ENCODE measurements at places on chromosomes 5 and 9.

- no peak for DNase-seq
These were observed 180.7 kb upstream of the RAI14 start for GRCh38 chr5:34475249-34475966.

GRCh38 chr9:89442501-89442978 is 55.4 kb downstream of the SEMA4D start:
- DNase-seq = no peak

- DNase-seq = no peak
These were observed 9.4 kb downstream of the G3BP1 start for GRCh38 chr5:151781201-151781600.

GRCh38 chr5:99449786-99450185 is 521.0 kb upstream of the CHD1 start:
- DNase-seq = peak; percentile 50

DNA sequence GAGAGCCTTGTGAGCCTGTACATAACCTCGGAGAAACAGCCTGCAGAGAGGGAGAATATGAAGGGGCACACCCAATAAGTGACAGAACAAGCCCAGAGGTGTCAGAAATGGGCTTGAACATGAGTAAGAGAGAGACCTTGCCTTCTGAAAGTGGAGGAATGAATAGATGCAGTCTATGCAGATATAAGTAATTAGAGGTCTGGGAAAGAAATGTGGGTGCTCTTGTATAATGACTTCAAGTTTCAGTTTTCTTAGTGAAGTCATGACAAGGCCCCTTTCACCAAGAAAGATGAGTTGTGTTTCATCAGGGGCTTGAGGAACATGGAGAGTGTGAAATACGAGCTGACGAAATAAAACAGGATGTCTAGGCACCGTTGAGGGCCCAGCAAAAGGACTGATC is 15.1 kb downstream of the GRAMD2B start:
- DNase-seq = no peak

DNA sequence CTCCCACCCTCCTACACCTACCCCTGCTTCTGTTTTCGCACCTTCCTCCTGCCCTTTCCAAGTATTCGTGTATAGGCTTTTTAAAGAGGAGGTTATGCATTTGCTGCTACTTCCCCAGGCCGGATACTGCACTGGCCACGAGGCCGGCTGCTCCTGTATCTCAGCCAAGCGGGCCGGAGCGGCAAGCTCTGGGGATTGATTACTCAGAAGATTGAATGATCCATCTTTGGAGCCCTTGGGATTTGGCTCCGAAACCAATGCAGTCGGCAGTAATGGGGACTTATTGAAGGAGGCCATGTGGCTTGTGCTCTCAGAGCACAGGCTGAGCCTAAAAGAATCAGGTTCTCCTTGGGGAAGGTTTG is 405.3 kb downstream of the TLE4 start:
- no peak for DNase-seq

All from DMS 273 treated with DMSO at 0.1 percent for 48 hours (cell line).